Karpas-422 (cell line): ENCODE measurements at places on chromosomes 3 and 15. TPM values are rescaled to one million over a fixed set of nuclear protein-coding genes. Genes with fewer than 3 reads are reported as not detected.

The LMAN1L gene
- total RNA-seq: 3.3 and 4.3 TPM in 2 replicates

DNA sequence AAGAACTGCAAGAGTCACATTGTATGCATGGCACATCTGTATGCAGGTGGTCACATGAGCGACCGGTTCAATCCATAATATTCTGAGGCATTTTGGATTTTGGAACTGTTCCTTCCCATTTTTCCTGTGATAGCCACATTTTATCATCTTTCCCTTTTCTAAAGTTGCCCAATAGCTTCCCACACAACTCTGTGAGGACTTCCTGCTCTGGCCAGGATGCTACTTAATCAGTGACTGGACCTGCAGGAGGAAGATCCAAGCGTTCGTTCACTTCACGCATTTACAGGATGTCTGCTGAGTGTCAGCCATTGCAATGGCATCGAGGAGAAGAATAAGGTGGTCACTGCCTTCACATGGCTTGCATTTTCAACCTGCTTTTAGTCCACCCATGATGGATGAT, 9.8 kb downstream of the KLHL6 start:
- DNase-seq: no peak

GRCh38 chr3:104367000-104367399, 999.7 kb upstream of the ALCAM start:
- DNase-seq: no peak

DNA sequence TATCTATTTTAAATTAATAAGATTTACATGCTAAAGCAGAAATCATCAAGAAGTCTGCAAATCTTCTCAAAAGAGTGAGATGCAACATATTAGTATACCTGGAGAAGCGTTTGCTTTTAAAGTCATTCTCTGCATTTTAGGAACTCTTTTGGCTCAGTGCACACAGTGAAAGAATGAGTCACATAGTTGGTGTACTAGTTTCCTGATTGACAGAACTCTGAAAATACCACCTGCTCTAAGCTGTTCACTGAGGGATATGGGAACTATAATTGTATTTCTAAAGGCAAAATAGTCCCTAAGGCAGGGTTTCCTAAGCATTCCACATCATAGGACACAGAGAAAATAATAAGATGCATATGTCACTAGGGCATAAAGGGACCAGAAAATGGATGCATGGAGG, 838.5 kb downstream of the DIPK2A start:
- DNase-seq: no peak

DNA sequence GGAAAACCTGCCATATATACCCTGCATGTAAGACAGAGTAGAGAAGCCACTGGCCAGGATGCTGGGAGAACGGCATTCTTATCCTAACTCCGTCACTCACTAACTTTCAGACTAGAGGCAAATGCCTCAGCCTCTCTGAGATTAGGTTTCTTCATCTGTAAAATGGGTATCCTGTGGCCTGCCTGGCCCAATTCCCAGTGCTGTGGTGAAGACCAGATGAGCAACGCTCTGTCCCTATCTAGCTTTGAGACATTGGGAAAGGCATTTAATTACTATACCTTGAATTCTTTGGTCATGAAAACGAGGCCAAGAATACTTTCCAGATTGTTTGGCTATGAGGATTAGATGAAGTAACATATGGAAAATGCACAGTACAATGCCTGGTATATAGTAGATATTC, 35.9 kb downstream of the CEMIP start:
- DNase-seq: no peak

GRCh38 chr15:50166216-50166615, 15.8 kb upstream of the SLC27A2 start:
- DNase-seq: peak; percentile 33
